ENCODE measurements at places on chromosomes 3 and 15.
A peak's percentile ranks its signal among the peaks of the same experiment; 100 is the strongest.

DNA sequence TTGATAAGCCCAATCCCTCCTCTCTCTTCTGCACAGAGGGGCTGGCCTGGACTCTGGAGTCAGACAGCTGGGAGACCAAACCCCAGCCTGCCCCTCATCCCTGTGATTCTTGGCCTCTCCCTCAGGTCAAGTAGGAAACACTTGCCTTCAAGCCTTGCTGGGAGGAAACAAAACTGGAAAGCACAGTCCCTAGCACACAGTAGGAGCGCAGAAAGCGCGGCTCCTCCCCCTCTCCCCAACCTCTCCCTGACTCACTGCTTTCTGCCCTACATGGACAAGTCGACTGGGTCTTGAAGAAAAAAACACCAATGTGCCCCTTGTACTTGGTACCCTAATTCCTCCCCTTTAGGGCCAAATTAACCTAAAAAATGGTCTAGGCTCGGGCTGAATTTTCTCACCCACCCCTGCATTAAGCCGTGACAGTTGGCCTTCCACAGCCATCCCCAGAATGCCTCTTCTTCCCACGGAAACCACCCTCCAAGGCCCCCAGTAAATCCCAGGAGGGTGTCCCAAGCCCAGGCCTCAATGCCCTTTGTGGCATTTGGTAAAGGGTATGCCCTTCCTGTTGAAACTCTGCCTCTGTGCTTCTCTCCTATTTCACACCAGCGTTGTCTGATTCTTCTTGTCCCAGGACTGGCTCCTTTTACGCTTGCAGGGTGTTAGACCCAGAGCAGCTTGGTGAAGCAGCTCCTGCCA is 11.3 kb upstream of the RAF1 start:
- ATAC-seq = no peak

DNA sequence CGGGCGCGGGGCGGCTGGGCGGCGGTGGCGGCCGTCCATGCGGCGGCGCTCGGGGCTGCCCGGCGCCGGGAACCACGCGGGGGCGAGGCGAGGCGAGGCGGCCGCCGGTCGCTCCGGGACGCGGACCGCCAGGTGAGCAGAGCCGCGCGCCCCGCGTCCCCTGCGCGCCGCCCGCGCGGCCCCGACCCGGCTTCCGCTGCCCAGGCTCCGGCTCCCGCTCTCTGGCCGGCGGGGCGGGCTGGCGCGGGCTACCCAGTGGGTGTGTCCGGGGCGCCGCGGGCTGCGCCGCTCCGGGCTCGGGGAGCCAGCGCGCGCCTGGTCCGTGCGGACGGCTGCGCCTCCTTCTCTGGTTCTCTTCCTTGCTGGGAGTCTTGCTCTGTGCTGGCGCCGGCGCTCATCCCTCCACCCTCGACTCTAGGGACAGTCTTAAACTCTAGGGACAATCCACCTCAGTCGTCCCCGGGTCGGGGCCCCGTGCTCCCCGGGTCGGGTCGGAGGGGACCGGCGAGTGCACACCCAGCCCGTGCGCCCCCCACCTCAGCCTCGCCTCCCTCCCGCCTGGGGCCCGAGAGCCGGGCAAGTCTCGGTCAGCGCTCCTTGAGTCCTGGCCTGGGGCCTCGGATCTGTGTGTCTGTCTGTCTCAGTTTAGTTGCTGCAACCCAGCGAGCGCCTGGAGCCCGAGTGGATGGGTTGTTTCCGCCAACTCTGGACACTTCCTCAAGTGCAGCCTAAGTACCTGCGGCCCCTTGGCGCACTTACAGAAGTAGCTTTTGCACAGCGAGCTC is 488 bp downstream of the THSD4 start:
- peak; percentile 82 for ATAC-seq

DNA sequence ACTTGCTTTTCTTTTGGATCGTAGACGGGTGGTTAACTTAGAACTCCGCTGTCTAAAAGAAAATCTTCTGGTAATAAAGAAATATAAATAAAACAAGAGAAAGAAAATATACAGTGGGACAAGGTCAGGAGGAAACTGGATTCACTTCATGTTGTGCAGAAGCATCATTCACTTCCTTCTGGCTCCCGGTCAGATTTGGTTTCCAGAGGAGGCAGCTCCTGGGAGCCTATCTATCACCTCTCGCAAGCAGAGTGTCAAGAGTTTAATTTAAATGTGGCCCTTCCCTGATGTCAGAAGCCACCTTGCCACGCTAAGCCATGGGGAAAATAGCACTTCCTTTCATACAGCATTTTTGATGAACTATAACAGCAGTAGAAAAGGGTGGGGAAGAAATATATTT is 139.1 kb downstream of the NSMCE3 start:
- ATAC-seq = no peak

DNA sequence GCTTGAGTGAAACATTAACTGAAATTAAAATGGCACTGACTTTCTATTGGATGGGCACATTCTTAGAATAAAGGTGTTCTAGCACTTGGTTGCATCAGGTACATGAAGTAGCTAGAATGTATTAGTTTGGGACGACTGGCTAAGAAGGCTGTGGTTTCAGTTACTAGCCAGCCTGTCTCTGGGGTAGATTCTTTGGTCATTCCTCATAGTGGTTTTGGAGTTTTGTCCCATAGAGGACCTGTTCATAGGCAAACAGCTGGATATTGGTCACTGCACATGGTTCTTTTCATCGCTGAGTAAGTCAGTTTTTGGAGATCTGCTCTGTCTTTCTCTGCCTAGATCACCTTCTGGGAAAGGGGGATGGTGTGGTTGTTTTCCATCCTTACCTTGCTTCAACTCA is 55.3 kb downstream of the ADAMTSL3 start:
- no peak for ATAC-seq

DNA sequence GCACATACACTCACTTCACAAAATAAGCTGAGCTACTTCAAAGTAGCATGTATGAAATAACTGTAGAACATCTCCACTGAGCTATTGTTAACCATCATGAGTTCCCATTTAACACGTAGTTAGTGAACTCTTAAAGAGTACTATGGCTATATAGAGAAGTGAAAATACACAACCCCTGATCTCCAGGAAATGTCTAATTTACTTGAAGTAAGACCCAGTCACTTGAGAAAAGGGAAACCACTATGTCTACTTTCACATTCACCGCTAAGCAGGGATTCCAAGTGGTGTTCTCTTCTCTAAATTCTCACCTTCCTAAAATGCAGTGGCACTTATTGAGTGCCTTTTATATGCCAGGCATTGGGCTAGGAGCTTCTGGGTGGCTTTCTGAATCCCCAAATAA is 35.0 kb upstream of the COLQ start:
- no peak for ATAC-seq

DNA sequence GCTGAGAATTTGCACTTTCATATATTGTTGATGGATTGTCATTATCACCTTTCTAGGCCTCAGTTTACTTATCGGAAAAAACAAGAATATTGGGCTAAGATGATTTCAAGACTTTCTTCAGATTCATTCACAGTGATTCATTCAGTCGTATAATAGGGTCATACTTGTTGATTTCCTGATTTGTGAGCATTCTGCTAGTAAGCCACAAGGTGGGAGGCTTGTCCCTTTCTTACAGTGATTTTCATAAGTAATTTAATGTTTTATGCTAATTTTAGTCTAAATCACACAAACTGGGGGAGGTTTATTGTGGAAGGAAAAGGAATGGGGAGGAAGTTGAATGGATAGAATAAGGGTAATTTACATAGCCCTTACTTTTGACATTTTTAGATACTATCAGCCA is 126.8 kb upstream of the GOLGA6L4 start:
- ATAC-seq = peak; percentile 80

GRCh38 chr15:85477730-85478129 is 97.3 kb downstream of the AKAP13 start:
- ATAC-seq = no peak

DNA sequence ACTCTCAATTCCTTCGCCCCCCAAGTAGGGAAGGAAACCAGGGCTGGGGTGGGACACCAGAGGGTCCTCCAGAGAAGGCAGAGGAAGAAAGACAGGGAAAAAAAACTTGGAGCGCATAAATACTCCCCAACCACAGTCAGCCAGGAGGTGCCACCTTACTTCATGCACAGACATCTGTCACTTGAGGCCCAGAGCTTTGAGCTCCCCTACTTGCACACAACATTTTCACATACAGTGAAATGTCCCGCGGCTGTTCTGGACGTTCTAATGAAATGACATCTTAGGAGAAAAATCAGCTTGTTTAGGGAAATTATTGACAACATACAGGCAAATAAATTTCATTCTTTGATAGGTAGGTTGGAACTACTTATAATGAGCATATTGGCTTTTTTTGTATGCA is 113.0 kb downstream of the LIPC start:
- no peak for ATAC-seq

DNA sequence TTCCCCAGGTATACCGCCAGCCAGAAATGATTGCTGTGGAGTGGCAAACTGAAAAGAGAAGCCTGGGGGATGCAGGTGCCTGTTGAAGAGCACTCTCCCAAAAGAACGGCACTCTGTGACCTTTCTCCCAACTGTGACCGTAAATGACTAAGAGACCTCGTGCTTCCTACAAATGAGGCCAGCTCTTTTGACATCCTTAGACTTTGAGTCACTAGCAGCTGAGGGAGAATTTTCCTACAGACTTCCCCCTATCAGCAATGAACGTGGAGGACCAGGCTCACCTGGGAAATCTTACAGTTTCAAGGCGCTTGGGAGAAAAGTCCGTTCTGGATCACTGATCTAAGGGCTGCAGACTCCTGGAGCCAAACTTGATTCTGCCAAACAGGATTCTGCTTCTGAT is 8.6 kb downstream of the AQP9 start:
- no peak for ATAC-seq

- ATAC-seq = no peak
Measured at GRCh38 chr15:42289166-42289565, 15.9 kb upstream of the TMEM87A start.

- ATAC-seq = no peak
Measured at GRCh38 chr3:196789885-196790359, 50.3 kb downstream of the PAK2 start.

DNA sequence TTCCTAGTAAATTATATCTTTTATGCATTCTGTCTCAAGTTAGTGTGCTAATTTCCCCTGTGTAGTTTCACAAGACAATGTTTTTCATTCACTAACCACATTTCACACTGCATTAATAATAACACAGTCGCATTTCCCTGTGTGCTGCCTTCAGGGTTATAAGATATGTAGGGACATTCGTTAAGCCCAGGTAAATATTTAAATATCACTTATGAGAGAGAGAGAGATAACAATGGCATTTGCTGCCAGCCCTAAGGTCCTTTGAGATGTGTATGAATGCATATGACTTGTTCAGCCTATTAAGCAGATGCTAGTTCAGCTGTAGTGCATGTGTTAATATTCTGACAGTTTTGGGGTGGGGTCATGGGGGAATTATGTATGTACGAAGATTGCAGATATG is 876.7 kb downstream of the NAALADL2 start:
- no peak for ATAC-seq

DNA sequence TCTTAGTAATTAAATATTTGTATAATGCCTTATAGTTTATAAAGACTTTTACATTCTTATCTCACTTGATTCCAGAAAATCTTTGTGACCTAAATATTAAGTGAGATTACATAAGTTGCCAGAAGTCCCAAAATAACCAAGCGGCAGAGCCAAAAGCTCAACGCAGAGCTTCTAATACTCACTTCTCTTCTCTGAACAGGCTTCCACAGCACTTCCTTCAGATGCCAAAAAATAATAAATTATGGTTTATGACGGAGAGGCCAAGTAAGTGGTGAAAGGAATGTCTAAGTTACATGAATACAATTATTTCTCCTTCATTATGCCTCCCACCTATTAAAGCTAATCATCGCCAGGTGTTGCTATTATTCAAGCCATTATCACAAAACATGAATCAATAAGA is 110.3 kb downstream of the GBE1 start:
- no peak for ATAC-seq

GRCh38 chr3:18349197-18349798 is 75.8 kb downstream of the SATB1 start:
- no peak for ATAC-seq

DNA sequence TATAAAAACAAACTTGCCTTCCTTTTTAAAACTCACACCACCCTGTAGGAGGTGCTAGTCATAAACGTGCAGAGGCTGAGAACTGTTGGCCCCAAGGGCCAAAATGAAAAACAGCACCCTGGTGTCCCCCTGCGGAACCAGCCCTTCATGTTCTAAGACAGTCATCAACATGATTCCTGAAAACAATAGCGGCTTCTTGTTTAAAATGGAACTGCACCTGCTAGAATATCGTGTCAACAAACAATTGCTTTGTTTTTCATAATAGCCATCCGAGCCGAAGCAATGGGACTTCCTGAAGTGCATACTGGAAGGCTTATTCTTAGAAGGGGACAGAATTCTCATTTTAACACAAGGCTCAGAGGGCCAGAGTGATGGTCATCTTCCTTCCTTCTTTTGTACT is 43.7 kb downstream of the MECOM start:
- ATAC-seq = no peak

GRCh38 chr3:30002797-30003196 is 603.6 kb upstream of the TGFBR2 start:
- ATAC-seq = no peak

- ATAC-seq = no peak
Measured at GRCh38 chr3:133127381-133127780, 89.2 kb downstream of the TMEM108 start.

DNA sequence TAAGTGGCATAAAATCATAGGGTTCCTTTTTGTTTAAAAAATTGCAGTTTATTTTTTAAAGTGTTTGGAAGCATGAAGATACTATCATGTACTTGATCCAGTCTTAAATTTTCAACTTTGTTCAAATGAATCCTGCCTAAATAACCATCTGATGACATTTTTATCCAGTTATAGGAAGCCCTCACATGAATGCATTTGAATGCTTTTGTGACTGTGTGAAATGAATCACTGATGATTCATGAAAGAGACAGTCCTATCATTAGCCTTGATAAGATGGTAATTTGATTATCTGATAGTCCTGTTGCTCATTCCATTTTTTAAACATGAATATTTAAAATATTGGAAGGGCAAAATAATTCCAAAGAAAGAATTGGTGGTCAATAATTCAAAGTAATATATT is 401.9 kb upstream of the ROBO2 start:
- no peak for ATAC-seq

DNA sequence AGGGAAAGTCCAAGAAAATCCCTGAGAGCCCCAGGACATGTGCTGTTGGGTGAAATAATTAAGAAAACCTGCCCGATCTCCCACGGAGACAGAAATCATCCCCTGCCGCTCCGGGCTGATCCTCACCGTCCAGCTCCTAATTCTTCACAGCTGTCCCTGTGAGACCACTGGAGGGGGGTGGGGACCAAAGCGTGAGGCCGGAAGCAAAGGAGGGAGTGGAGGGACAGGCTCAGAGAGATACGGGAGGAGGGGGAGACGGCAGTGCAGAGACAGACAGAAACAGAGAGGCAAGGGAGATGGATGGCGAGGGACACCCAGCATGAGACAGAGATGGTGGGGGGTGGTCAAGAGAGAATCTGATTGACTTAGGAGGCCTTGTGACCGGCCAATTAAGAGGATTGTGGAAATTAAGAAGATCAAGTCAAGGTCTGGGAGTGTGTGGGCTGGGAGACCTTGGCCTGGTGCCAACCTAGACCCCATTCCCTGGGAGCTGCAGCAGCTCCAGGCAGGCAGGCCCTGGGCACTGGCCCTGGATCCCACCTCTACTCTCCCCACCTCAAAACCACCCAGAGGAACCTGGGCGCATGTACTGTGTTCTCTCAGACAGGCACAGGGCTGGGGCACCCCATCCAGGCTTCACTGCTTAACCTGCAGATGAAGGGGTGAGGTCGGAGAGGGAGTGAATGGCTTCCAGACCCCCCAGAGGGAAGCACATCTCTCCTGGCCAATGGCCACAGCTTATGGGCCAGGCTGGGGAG is 113.2 kb upstream of the ALDH1A3 start:
- ATAC-seq = peak; percentile 27

Data from SK-N-SH treated with all-trans-retinoic acid at 6 μM for 48 hours (cell line).